ENCODE measurements at places on chromosomes 1 and 21.

DNA sequence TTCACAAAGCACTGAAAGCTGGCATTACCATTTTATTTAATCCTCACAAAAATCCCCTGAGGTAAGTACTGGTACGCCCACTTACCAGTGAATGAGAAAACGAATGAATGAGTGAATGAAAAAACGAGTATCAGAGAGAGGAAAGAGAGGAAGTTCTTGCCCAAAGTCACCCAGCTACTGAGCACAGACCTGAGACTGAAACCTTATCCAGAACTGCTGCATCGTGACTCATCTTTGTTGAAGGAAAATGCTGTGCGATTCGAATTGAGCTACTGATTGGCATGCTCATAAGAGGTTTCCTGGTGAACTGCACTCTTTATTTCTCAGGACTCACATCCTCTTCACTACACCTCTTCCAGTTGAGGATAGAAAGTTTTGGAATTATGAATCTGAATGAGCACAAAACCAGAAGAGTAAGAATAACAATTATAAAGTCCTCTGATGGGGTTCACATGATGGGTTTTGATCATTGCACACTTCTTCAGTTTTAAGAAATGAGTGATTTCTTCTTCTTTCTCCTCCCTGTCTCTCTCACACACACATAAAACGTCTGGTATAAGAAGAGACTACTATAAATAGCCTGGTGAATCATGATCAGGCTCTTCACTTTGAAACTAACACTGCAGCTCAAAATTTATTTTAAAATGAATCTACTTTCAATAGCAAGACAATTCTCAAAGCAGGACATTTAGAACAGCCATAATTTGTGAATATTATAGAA lies 32.1 kb downstream of the IL12RB2 start:
- DNase-seq = peak; percentile 28

DNA sequence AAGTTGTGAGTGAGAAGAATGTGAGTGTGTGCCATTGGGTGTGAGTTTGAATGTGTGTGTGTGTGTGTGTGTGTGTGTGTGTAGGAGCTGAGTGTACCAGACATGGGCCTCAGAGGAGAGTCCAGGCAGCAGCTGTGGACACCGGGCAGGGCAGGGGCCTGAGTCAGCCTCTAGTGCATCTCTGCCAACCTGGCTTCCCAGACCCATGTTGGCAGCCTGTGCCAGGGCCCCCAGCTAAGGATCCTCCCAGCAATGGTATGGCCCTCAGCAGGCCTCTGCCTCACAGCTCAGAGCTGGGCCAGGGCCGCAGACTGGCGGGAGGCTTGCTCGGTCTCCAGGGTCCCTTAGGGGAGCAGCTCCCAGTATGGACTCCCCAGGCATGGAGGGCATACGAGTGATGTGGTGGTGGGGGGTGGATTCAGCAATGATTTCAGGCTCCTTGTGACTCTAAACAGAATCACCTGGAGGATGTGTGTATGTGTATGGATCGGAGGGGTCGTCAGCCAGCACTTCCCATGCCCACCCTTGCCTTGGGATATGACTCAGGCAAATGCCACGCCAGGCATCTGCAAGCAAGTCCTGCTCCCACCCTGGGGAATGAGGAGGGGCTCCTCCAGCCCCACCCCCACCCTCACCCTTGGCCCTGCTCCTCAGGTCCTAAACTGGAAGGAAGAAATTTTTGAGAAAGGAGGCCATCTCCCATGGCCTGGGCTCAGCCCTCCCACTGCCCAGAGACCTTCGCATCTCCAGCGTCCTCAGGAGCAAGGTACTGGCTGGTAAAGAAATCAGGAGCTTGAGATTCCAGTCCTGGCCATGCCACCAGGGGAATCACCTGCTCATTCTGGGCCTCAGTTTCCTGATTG lies 1.8 kb upstream of the FOXO6 start:
- DNase-seq = no peak

GRCh38 chr1:248625166-248625565 lies 9.7 kb downstream of the OR2T11 start:
- no peak for DNase-seq

GRCh38 chr1:37399205-37399604 lies 75.2 kb upstream of the ZC3H12A start:
- DNase-seq = no peak
